ENCODE measurements at places on chromosomes 4 and X. TPM values are rescaled to one million over a fixed set of nuclear protein-coding genes. Genes with fewer than 3 reads are reported as not detected.

The PSMD10 gene
- total RNA-seq = 107 TPM

The EGFL6 gene
- total RNA-seq = not detected

The MMAA gene
- total RNA-seq = 4.6 TPM

The KLHL4 gene
- 3.3 TPM for total RNA-seq
